ENCODE measurements at places on chromosomes 4 and X. TPM values are rescaled to one million over a fixed set of nuclear protein-coding genes. Genes with fewer than 3 reads are reported as not detected.

GRCh38 chr4:185456131-185456530 lies 15.4 kb downstream of the CCDC110 start:
- no peak for DNase-seq

DNA sequence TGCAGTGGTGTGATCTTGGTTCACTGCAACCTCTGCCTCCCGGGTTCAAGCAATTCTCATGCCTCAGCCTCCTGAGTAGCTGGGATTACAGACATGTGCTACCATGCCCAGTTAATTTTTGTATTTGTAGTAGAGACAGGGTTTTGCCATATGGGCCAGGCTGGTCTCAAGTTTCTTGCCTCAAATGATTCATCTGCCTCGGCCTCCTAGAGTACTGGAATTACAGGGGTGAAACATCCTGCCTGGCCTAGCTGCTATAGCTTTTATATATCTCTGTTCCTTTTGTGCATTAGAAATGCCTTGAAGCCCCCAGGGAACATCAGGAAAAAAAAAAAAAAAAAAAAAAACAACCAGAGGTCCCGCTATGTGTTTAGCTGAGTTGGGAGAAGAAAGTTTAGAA lies 34.8 kb downstream of the UBE2K start:
- DNase-seq, result no peak

DNA sequence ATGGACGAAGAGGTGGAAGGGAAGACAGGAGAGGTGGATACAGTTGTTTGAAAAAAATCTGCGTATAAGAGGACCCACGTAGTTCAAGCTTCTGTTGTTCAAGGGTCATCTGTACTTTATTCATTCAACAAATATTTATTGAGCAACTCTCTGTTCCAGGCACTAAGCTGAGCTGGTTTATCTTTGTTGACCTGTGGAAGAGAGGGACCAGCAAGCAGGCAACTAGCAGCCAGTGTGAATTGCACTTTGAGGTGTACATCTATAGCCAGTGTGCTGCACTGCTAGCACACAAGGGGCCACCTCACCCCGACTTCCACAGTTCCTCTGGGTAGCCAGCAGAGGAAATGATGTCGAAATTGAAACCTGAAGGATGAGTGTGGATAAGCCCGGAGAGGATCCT lies 191.4 kb downstream of the SOWAHB start:
- no peak for DNase-seq

- DNase-seq, result no peak
Measured at GRCh38 chrX:37912304-37912703, 64.9 kb upstream of the DYNLT3 start.

- no peak for DNase-seq
Measured at GRCh38 chrX:16544969-16545368, 105.0 kb upstream of the S100G start.

DNA sequence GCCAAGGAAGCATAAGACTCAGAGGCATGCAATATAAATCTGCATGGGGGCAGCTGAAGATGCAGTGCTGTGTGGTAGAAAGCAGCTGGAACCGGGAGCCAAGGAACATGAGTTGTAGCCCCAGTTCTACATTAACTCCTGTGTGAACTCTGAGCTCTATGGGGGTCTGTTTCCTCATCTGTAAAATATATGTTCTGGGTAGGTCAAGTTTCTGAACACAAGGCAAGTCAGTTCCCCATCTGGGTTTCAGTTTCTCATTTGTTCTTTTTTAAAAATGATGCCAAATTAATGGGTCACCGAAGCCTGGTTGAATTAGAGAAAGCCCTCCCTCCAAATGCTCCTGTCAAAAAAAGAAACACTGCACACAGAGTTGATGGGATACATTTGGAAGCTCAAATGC lies 24.0 kb downstream of the UNC5C start:
- DNase-seq, result no peak

GRCh38 chr4:7136351-7136750 lies 56.0 kb upstream of the SORCS2 start:
- DNase-seq, result no peak

- no peak for DNase-seq
Measured at GRCh38 chr4:89344571-89344970, 37.0 kb upstream of the GPRIN3 start.

- DNase-seq, result no peak
Measured at GRCh38 chr4:121977251-121978171, 25.7 kb upstream of the TRPC3 start.

- no peak for DNase-seq
Measured at GRCh38 chrX:14630733-14631132, 101.4 kb downstream of the GLRA2 start.

DNA sequence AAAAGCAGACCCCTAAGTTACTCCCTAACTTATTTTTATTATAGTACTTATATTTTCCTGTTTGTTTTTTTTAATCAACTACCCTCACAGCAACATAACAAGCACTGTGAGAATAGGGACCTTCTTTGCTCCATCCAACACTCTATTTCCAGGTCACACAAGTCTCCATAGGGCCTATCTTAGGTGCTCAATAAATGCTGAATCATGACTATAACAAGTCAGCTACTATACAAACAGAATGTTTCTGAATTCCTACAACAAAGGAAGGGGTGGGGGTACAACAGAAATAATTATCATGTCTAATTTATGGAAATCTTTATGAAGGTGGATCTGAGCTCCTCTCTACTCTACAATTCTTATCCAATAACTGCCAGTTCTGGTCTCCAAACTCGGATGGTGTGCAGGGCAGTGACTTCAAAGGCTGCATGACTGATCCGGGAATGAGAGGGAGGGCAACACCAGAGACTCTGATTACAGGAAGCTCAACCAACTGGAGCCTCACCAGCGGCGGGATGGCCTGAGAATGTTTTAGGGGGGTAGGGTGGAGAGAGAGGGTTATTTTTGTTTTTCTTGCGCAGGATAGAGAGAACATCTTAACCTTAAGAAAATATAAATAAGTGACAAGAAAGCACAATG lies 71.1 kb downstream of the HADH start:
- DNase-seq, result no peak

DNA sequence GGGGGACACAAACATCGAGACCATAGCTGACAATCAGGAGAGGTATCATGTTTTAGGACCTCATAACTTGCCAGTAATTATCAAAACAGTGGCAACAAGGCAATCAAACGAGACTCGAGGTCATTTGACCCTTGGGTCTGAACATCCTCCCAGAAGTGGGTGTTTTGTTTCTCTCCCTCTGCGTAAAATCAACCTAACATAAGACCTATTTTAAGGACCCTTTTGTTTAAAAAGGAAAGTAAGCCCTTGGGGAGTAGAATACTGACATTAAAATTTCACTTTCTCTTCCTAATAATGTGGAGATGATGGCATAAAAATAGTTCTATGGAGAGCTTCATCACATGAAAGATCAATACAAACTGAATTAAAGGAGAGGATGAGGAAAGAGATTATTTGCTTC lies 106.2 kb upstream of the PUDP start:
- DNase-seq, result no peak

DNA sequence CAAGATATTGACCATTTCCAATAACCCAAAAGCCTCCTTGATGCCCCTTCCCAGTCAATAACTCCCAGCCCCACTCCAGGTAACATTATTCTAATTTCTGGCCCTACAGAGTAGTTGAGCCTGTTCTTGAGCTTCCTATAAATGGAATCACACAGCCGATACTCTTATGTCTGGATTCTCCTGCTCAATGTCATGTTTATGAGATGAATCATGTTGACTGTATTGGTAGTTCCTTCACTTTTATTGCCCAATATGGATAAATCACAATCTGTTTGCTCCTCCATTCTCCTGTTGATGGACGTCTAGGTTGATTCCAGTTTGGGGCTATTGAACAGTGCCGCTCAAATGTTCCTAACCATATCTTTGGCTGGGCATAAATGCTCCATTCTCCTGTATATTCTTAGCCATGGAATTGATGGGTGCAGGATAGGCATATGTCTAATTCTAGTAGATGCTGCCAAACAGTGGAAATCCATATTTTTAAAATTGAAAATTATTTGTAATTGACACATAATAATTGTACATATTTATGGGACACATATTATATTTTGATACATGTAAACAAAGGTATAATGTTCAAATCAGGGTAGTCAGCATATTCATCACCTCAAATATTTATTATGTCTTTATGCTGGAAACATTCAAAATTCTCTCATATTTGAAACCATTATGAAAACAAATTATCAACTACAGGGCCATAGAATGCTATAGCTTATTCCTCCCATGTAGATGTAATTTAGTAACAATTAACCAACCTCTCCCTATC lies 40.5 kb upstream of the SLC2A9 start:
- no peak for DNase-seq

DNA sequence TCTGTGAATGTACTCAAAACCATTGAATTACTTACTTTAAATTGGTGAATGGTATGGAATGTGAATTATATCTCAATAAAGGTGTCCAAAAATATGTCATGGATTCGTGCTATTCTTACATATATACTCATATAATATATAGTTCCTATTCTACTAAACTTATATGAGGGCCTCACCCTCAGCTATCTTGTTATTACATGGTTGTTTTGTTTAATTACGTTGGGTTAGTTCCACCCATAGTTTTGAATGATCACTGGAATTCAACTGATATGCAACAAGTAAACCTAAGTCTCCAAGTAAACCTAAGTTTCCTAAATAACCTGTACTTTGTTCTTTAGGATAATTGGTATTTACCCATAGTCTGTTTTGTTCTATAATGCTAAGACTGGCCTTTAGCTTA lies 30.6 kb upstream of the CD99L2 start:
- no peak for DNase-seq

DNA sequence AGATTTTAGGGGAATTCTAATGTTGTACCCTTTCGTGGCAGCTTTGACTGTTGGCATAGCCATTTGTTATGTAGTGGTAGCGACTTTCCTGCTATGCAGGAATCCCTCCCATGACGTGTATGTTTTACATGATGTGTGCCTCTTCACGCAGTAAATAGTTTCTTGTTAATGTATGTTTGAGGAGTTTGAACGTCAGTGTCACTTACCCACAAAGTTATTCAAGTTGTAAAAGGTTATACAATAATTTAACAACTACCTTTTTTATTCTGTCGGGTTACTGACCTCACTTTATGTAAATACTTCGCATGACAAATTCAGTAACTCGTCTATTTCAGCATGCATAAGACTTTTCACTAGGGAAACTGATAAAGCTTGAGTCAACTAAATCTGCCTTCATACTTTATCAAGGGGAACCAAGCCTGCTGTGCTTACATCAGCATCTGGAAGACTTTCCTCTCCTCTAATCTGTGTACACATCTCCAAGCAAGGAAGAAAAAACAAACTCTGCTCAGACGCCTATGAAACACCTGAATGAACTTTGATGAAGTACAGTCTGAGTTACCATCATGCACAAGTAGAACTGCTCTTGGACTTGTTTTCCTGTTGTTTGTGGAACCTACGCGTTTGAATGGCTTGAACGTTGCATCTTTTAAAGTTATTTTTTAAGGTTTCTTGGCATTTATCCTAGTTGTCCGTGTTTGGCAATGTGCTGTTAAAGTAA lies 61.2 kb downstream of the SLC9A6 start:
- DNase-seq, result no peak

DNA sequence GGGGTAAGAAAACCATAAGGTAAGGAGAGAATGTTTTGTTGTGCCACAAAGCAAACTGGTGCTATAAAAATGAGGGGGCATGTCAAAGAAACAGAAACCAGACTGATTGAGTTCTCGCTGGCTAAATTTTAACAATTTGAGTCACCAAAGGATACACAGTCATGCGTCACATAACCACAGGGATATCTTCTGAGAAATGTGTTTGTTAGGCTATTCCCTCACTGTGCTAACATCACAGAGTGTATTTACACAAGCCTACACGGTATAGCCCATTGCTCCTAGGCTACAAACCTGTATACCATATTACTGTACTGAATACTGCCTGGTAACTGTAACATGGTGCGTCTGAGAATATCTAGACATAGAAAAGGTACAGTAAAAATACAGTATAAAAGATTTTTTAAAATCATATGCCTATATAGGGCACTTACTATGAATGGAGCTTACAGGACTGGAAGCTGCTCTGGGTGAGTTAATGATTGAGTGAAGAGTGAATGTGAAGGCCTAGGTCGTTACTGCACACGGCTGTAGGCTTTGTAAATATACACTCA lies 50.1 kb downstream of the FBXW7 start:
- no peak for DNase-seq

DNA sequence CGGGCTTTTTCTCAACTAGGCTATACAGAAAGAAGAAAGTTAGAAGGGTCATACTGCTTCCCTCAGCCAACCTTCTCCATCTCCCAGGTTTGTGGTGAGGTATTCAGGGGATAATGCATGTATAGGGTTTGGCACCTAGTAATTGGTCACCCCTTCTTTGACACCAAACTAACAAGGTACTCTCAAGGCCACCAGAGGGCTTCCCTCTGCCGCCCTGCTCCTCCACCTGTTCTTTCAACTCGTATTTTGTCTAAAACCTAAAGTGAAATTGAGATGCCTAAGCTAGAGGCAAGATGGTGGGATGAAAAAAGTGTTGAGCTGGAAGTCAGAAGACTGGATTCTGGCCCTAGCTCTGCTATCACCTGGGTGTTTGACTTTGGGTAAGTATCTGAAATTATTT lies 22.0 kb downstream of the CT47C1 start:
- no peak for DNase-seq

GRCh38 chr4:38670109-38670901 lies 6.3 kb downstream of the KLF3 start:
- no peak for DNase-seq

DNA sequence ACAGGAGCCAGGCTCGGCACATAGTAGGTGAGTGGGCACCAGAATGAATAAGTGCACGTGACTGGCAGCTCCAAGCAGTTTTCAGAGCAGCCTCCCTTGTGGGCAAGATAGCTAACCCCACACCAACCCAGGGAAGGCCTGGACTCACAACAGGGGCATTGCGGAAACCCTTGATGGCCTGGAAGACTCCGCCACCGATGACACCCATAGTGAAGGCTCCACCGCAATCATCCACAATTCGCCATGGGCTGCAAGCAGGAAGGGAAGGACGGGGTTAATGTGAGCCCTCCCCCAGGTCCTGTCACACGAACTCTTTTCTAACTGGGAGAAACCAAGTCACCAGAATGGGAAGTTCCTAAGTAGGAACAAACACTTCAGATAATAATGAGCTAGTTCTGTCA lies 957 bp downstream of the TIMM17B start:
- DNase-seq, result no peak

DNA sequence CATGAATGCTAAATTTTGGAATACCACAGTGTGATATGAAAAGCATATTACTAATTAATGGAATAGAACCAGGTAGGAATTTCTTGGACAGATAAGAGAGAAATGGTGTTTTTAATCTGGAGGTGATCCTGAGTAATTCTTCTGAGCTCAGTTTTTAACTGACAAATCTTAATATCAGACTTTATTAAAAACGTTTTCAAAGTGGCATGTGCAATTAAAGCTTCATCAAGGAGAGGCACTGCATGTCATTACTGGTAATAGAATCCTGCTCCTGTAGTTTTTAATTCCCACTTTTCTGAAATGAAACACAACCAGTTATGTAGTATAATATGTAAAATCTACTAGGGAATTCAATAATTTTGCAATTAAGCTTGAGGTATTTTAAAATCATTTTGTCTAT lies 7.0 kb upstream of the PTTG2 start:
- no peak for DNase-seq

The RLIM gene
- total RNA-seq, result 28.8 TPM

The XG gene
- 15.4 TPM for total RNA-seq

The USP17L21 gene
- total RNA-seq, result not detected

The DRD5 gene
- not detected for total RNA-seq

The NDNF gene
- total RNA-seq, result 1.3 TPM

The SGMS2 gene
- total RNA-seq, result 93.7 TPM

The LRCH2 gene
- 0.44 TPM for total RNA-seq
